ENCODE measurements at places on chromosomes 4 and X. TPM values are rescaled to one million over a fixed set of nuclear protein-coding genes. Genes with fewer than 3 reads are reported as not detected.

DNA sequence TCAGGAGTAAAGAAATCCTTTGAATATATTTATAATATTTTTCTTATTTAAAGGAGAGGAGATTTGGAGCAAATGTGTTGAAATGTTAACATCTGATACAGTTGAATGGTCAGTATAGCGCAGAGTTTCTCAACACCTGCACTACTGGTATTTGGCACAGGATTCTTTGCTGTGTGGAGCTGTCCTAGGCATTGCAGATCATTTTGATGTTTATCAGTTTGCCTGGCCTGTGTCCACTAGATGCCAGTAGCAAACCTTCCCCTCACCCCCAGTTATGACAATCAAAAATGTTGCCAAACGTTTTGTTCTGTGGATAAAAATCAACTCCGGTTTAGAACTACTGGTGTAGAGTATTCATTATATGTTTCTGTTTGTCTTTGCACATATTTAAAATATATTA lies 765.3 kb upstream of the SLIT2 start:
- DNase-seq: no peak
- no peaks in the 10 kb centered on the region for H3K36me3 ChIP-seq
- no peaks in the 10 kb centered on the region for H3K27me3 ChIP-seq
- H3K4me3 ChIP-seq: no peak overlapping the region
- no peak overlapping the region for H3K27ac ChIP-seq
- no peaks in the 10 kb centered on the region for H3K4me1 ChIP-seq

GRCh38 chrX:154030715-154031305 lies 11.1 kb upstream of the IRAK1 start:
- H3K4me3 ChIP-seq: no peak overlapping the region
- peaks cover 39% of the 10 kb centered on the region for H3K4me1 ChIP-seq
- H3K27ac ChIP-seq: no peak overlapping the region

DNA sequence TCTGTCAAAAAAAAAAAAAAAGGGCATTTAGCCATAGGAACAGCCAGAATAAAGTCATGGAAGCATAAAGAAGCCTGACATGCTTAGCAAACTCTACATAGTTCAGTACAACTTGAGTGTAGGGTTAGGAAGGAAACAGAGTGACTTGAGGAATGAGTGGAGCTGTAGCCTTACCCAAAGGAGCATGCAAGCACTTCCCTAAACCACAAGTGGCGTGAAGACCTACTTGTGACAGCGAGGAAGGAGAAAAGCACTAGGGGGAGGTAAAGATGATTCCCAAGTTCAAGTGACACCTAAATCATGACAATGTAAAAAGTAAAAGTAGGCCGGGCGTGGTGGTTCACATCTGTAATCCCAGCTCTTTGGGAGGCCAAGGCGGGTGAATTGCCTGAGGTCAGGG lies 21.8 kb upstream of the IQSEC2 start:
- no peak overlapping the region for H3K4me3 ChIP-seq
- DNase-seq: no peak
- no peak overlapping the region for H3K27ac ChIP-seq
- H3K36me3 ChIP-seq: no peaks in the 10 kb centered on the region
- H3K4me1 ChIP-seq: peaks cover 4% of the 10 kb centered on the region
- H3K27me3 ChIP-seq: no peaks in the 10 kb centered on the region

DNA sequence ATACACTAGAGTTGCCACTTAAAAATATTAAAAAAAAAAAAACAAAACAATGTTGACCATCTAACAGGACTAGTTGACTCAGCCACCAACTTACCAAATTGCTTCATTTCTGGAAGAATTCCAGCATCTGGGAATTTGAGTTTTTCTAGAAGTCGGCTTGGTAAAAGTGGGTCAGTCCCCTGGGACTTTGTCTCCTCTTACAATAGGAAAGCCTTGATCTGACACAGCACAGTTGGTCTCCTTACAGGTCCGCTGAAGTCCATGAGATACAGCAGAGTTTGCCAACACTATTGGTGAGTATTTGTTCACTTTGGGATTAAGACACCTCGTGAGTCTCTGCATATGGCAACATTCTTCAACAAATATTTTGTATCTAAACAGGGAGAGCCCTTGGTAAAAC lies 18.2 kb upstream of the DDIT4L start:
- DNase-seq: no peak
- no peaks in the 10 kb centered on the region for H3K36me3 ChIP-seq
- no peak overlapping the region for H3K4me3 ChIP-seq
- no peaks in the 10 kb centered on the region for H3K27me3 ChIP-seq

- peaks cover 7% of the 10 kb centered on the region for H3K36me3 ChIP-seq
- H3K27me3 ChIP-seq: no peaks in the 10 kb centered on the region
- H3K27ac ChIP-seq: no peak overlapping the region
- no peak for DNase-seq
These were observed 58.0 kb downstream of the FGF16 start for GRCh38 chrX:77505227-77505626.

- H3K4me1 ChIP-seq: no peaks in the 10 kb centered on the region
- H3K27ac ChIP-seq: no peak overlapping the region
- DNase-seq: no peak
- no peak overlapping the region for H3K4me3 ChIP-seq
- no peaks in the 10 kb centered on the region for H3K36me3 ChIP-seq
These were observed 82.8 kb upstream of the NKX1-1 start for GRCh38 chr4:1488831-1489638.

DNA sequence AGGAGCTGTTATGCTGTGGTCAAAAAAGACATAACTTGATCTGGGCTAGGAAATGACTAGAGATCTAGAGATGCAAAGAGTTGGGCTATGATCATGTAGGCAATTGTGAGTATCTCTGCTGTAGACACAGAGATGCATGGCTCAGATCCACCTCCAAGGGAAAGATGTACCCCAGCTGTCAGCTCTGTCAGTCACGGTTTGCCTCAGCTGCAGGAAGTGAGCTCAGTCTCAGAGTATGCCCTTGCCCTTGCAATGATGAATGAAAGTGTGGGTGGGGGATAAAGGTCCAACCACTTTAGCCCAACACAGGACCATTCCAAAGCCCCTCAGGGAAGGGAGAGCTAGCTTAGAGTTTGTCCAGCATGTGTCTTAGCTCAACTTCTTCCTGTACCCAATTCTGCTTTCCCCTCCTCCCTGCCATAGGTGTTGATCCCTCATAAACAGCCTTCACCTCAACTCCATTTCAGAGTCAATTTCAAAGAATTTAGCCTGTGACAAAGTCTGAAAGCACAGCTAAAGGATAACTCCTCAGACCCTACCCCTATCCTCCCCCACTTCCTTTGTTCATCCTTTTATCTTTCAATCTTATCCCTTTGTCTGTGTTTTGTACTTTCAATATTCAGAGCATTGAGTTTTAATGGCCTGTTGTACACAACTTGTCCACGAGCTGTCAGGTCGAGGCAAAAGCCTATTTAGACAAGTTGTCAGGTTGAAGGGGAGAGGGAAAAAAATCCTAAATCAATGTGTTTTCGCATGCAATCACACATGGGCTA lies 90.6 kb downstream of the MID1IP1 start:
- H3K36me3 ChIP-seq: no peaks in the 10 kb centered on the region
- no peaks in the 10 kb centered on the region for H3K27me3 ChIP-seq
- no peak overlapping the region for H3K4me3 ChIP-seq
- H3K4me1 ChIP-seq: no peaks in the 10 kb centered on the region

The CT45A5 gene
- total RNA-seq: not detected
